ENCODE measurements at places on chromosomes 2 and 18. TPM values are rescaled to one million over a fixed set of nuclear protein-coding genes. Genes with fewer than 3 reads are reported as not detected.

DNA sequence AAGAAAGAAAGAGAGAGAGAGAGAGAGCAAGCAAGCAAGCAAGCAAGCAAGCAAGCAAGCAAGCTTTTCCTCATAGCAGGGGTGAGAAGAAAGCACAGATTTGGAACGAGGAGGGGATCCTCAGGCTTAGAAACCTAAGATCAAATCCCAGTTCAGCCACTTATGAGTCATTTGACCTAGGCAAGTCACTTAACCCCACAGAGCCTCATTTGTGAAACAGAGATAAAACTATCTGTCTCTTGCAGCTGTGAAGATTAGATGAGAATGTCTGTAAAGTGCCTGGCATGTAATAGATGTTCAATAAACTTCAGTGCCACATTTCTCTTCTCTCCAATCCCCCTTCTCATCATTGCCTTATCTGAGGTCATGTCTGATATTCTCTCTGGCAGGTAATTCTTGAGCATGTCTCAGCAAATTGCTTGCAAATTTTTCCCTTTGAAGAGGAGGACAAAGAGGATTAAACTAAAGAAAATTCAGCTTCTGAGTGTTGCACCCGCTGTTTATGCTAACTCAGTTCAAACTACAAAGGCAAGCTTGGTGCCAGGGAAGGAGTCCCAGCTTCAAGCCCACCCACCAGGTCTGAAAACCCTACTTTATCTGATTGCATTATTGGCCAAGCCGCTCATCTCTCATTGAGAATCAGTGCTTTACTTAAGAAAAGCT lies 20.3 kb downstream of the ALK start:
- no peak overlapping the region for H3K4me3 ChIP-seq
- no peaks in the 10 kb centered on the region for H3K4me1 ChIP-seq
- no peak for DNase-seq
- peaks cover 45% of the 10 kb centered on the region for H3K27me3 ChIP-seq

- peaks cover 21% of the 10 kb centered on the region for H3K4me1 ChIP-seq
- H3K4me3 ChIP-seq, result no peak overlapping the region
- DNase-seq, result peak; percentile 80
- H3K36me3 ChIP-seq, result peaks cover 4% of the 10 kb centered on the region
- H3K27ac ChIP-seq, result no peak overlapping the region
- H3K27me3 ChIP-seq, result no peaks in the 10 kb centered on the region
These were observed 28.9 kb downstream of the ADI1 start for GRCh38 chr2:3490191-3491170.

The RMDN2 gene
- total RNA-seq, result 8.2 TPM

DNA sequence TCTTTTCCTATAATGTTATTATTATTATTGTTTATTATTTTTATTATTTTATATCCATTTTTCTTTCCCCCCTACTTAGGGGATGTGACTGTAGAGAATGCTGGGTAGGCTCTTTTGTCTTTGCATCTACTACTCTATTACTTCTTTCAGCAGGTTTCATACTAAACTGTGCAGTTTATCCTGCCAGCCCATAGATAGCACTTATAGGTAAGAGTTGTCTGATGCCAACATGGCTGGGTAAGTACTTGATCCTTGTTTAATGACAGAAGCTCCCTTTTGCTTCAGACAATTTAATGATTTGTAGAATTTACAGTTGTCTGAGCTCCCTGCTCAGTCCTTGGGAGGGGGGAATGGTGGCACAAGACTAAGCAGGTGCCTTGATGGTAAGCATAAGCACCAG lies 262.9 kb upstream of the CDH2 start:
- H3K27me3 ChIP-seq, result no peaks in the 10 kb centered on the region
- no peaks in the 10 kb centered on the region for H3K4me1 ChIP-seq
- H3K36me3 ChIP-seq, result peaks cover 2% of the 10 kb centered on the region
- no peak for DNase-seq

The MAB21L4 gene
- total RNA-seq, result not detected

The HIBCH gene
- total RNA-seq, result 20.7 TPM

DNA sequence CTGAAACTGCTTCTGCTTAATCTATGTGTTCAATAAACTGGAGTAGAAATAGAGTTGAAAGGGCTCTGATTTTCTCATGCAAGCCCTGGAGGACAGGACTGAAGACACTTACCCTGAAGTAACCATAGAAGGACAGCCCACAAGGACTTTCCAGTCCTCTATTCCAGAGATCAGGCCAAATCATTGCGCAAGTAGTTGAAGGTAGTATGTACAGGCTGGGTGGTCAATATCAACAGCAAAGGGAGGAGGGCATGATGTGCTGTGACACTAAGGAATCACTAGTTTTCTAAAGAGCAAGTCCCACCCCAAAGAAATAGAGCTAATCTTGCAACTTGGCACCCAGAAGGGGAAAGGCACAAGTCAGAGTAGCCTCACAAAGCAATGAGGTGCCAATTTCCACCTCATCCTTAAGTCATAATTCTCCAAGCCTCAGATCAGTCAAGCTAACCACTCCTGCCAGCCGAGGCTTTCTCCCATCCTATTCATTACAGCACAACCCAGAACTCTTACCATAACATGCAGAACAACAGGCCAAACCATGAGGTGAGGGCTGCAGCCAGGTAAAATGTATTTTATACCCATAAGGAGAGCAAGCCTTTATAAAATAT lies 533.5 kb downstream of the TNS1 start:
- H3K27me3 ChIP-seq, result no peaks in the 10 kb centered on the region
- no peak overlapping the region for H3K27ac ChIP-seq
- H3K4me1 ChIP-seq, result peaks cover 22% of the 10 kb centered on the region
- H3K36me3 ChIP-seq, result no peaks in the 10 kb centered on the region

DNA sequence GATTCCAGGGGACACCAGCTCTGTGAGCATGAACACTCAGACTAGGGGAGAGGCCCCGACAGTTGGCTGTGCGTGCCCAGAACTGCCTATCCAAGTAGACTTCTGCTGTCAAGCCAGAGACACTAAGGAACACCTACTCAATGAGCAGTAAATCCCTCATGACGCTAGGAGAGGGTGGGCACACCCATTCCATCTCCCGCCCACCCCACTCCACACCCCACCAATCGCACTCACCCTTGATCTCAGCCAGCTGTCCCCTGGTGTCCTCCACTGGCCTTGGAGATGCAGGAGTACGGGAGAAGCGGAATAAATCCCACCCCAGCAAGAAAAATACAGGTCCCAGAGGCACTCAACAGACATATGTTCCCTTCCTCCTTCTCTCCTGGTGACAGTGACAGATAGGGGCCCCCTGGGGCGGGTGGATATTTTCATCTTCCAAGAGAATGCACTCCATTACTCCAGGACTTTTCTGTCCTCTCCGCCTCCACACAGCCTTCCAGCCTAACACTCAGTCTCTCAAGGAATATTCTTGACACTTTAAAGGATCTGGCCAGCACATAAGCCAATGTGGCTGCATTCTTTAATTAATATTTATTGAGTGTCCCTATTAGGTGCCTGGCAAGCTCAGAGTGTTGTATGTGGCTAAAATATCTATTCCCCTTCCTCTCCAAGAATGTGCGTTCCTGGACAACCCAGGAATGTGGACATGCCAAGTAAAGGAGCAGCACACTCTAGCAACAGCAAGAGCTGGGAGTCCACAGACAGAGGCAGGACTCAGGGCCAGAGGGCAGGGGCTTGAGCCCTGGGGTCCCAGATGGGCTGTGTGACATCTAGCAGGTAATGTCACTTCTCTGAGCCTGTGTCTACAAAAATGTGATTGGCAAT lies 13.1 kb upstream of the SMAD7 start:
- no peaks in the 10 kb centered on the region for H3K36me3 ChIP-seq
- DNase-seq, result no peak
- H3K27ac ChIP-seq, result peak overlapping the region; percentile 66
- peaks cover 50% of the 10 kb centered on the region for H3K4me1 ChIP-seq
- no peak overlapping the region for H3K4me3 ChIP-seq
- H3K27me3 ChIP-seq, result no peaks in the 10 kb centered on the region

All from chondrocyte (in vitro differentiated cells).